Astrocyte of the hippocampus (primary cell): ENCODE measurements at places on chromosomes 4 and X.
A peak's percentile ranks its signal among the peaks of the same experiment; 100 is the strongest.

- DNase-seq: no peak
These were observed 5.6 kb downstream of the OTC start for GRCh38 chrX:38357747-38358673.

GRCh38 chrX:9832811-9833210, 46.6 kb downstream of the SHROOM2 start:
- no peak for DNase-seq

DNA sequence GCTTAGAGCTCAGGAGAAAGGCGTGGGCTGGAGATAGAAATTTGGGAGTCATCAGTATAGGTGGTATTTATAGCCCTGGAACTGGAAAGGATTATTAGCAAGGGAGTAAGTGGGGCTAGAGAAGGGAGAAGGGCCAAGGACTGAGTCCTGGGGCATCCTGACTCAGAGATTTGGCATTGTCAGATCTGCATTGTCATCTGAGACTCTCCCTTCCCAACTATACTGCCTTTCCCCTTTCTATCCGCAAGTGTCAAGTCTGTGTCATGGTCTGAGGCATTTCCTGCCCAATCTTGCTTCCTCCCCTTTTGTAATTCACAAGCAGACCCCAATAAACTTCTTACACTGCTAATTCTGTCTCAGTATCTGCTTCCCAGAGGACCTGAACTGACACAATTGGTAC, 24.4 kb upstream of the SLC25A43 start:
- DNase-seq: no peak

- no peak for DNase-seq
These were observed 126.2 kb downstream of the HNRNPD start for GRCh38 chr4:82247629-82248028.

DNA sequence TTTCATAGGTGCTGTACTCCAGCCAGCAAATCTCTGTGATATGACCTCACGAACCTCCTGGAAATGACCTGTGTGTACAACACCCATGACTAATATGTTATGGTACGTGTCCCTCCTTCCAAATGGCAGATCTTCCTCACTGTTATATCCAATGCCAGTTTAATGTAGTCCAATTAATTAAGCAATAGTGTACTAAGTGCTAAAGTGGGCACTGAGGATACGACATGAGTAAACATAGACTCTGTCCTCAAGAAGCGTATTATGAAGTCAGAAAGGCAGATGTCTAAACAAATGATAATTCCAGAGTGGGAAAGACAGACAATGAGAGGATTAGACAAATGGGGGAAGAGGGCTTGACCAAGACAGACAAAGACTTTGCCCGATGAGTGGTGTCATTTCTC, 33.9 kb downstream of the GPRIN3 start:
- no peak for DNase-seq

GRCh38 chrX:22746081-22746480, 253.7 kb upstream of the DDX53 start:
- peak; percentile 18 for DNase-seq

DNA sequence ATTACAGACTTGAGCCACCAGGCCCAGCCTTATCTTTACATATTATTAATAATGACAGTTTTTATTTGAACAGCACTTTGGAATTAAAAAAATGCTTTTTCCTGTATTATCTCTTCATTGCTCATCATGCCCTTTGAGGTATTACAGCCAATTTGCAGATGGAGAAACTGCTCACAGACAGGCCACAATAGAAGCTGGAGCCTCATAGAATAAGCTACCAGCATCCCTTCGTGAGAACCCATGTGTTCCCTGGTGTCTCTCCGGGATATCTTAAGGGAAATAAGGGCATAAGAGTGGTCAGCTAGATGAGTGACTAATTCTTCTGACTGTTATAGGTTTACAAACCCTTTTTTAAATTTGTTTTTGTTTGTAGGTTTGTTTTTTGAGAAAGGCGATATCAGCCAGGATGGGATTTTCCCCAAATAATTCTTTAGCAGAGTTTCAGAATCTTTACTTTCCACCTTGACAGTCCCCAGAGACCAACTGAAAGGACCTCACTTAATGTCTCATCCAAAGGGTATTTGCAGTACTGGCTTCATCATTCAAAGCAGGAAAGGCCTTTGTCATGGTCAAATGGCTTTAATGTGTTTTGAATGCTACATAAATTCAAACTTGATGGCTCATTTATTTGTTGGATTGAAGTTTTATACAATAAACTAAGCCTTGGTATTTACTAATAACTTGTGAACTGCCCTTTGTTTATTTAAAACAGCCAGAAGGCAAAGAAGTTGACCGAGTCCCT, 48.0 kb upstream of the SOD3 start:
- DNase-seq: no peak

- peak; percentile 24 for DNase-seq
These were observed 110.0 kb upstream of the PPARGC1A start for GRCh38 chr4:23999714-24000469.

GRCh38 chr4:97370568-97370967, 772.7 kb downstream of the STPG2 start:
- peak; percentile 87 for DNase-seq

DNA sequence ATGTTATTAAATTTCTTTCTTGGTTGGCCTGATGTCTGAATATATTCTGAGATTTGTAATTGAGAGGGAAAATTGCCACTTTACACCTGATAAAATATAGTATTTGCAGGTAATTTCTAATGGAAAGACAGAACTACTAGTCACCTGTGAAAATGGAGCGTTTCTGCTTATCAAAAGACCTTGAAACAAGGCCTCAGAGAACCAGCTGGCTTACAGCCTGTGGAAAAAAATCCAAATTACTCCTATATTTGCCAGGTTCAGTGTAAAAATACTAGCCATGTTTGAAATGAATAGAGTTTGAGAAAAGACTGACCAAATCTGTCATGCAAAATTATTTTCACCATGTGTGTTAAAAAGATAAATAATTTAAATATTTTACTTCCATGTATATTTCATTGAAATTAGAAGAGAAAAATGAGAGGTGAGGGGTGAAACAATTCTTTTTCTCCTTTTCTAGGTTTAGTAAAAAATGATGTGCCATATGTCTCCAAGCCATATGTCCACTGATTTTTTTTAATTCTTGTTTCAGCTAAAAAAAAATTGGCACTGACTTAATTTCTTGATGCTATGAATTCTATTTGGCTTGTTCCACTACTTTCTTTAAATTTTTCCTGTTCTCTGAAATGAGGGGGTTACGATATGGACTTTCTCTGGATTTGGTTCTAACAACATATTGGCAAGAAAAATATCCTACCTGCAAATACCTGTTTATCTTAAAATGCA, 464.9 kb downstream of the GRXCR1 start:
- no peak for DNase-seq

- no peak for DNase-seq
These were observed 147.8 kb downstream of the PCDH18 start for GRCh38 chr4:137384476-137384875.

DNA sequence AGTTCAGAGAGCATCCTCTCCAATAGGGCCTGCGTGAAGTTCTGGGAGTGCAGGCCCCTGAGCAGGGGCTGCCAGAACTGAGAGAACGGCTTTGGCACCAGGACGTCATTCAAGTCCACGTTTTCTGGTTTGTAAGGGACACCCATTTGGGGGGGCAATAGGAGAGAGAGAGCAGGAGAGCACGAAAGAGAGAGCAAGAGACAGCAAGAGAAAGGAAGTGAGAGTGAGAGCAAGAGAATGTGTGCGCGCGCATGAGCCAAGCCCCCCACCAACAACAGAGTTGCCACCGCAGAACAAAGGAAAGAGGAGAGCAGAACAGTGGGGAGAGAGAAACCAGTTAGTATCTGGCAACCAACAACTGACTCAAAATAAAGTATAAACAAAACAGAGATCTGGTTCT, 10.4 kb downstream of the LAS1L start:
- DNase-seq: no peak

GRCh38 chrX:47815901-47816845, 20.5 kb upstream of the ZNF81 start:
- DNase-seq: peak; percentile 16

DNA sequence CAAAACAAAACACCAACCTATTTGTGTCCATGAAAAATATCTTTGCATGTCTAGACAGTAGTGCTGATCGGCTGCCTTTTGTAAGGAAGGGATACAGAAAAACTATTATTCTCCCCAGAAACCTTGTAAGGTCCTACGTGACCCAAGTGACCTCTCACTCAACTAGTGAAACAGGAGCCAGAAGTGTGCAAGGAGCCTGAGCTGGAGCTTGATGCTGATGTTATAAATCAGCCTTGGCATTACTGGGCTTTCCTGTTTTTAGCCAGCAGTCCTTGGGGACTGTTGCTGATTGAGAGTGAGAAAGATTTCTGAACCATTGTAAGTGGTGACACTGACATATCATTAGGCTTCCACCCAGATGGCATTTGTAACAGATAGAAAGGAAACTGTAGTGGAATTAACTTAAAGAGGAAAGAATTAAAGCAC, 100.8 kb upstream of the LIMCH1 start:
- no peak for DNase-seq

GRCh38 chrX:115650916-115651315, 89.9 kb downstream of the PLS3 start:
- peak; percentile 75 for DNase-seq

GRCh38 chr4:79881407-79881806, 191.6 kb downstream of the ANTXR2 start:
- DNase-seq: no peak
